ENCODE measurements at places on chromosomes 3 and 15. TPM values are rescaled to one million over a fixed set of nuclear protein-coding genes. Genes with fewer than 3 reads are reported as not detected.

DNA sequence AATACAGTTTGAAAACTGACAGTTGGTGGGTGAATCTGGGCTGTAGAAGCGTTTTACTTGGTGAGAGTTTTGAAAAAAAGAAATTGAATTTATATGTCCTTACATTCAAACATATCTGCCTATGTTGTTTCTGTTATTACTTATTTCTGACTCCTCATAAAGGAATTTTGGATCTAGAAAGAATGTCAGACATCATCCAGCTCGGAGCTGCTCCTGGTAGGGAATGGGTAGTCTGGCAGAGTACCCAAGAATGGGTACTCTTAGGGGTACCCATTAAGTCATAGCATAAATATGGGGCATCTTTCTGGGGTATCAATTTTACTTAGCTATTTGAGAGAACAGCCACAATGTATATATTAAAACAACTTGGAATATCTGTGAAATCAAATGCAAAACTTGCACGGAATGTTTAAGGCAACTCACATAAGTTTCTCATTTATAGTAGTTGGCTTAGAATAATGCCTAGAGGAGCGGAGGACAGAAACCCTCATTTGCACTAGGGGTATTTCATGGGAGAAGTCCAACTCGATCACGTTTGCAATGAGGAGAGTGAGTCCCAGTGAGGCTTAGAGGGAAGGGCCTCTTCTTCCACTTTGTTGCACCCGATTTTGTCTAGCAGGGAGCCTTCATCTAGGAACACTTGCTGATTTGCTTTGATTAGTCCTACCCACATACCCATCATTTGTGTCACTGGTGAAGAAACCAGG, 2.4 kb upstream of the LARP6 start:
- no peak for DNase-seq

GRCh38 chr3:129130291-129130813, 8.7 kb upstream of the RAB43 start:
- DNase-seq, result no peak

DNA sequence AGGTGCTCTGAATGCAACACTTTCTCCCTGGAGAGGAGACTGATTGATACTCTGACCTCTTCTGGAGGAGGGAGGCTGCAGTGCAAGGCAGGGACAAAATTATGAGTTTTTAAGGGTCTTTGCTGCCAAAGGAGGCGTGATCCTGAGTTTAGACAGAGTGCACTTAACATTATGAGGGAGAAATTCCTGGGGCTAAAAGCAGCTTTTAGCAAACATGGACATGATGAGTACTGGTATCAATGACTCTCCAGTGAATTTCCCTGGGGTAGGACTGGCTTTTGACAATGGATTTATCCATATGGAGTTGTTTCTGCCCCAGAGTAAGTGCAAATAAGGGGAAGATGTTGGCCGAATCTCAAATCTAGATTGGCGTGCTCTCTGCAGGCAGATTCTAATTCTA, 133.1 kb downstream of the THSD4 start:
- DNase-seq, result no peak

- DNase-seq, result no peak
These were observed 67.8 kb downstream of the RAB11A start for GRCh38 chr15:65937054-65937453.

DNA sequence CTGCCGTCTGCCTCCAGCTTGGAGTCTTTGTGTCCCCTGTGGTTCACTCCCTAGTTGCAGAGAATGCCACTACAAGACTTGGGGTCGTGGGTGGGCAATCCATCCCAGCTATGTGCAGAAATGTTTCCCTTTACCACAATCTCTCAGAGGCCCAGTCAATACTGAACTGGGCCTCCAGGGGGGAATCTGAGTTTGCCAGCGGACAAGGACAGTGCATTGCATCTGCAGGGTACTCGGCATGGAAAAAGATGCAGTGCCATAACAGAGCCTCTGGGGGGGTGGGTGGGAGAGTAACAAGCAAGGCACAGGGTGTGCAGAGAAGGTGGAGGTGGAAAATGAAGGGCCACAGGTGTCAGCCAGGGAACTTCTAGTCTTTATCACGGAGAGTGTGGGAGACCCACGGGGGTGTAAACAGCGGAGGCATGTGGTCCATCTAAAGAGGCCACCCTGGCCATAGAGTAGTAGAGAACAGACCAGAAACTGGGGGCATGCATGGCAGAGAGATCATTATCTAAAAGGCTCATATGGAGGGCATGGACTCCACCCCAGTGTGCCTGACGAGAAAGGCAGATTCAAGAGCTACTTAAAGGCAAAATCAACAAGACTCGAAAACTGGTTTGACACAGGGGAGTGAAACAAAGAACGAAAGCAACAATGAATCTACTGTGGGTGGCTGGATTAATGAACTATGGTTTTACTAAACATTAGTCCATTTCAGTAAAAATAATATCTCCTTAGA, 182.4 kb downstream of the ANXA2 start:
- no peak for DNase-seq

DNA sequence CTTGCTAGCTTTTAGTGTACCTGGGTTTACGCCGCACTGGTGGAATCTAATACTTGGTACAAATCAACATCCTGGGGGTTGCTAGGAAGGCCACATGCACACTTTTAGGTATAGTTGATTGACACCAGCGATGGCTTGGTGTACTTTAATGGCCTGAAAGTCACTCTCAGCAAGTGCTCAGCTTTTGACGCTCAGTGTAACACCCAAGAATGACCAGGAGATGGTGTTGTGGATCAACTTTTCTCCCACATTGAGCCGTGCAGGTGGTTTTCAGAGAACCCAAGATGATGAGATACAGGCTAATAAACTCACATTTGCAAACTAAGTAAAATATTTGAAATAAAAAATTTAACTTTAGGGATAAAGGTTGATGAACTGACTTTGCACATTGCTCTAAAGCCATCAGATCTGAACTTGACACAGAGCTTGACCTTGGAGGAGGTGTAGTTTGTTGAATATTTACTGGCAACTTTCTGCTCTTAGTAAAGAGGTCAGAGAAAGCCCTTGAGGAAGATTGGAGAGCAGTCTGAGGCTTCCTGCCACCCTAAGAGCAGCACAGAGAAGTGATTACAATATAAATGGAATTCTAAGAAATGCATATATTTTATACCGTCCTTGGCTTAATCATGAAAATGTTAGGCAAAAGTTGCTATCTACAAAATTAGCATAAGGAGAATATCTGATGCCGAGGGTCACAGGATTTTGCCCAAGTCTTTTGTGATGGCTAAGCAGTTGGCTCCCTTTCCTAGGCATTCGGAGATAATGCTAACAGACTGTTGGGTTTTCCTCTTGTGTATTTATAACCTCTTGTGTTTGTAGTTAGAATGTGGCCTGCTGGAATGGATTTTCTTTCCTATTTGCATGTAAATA, 143.4 kb upstream of the RASGRP1 start:
- peak; percentile 29 for DNase-seq

- no peak for DNase-seq
These were observed 2.1 kb upstream of the ANXA2 start for GRCh38 chr15:60399931-60400330.

DNA sequence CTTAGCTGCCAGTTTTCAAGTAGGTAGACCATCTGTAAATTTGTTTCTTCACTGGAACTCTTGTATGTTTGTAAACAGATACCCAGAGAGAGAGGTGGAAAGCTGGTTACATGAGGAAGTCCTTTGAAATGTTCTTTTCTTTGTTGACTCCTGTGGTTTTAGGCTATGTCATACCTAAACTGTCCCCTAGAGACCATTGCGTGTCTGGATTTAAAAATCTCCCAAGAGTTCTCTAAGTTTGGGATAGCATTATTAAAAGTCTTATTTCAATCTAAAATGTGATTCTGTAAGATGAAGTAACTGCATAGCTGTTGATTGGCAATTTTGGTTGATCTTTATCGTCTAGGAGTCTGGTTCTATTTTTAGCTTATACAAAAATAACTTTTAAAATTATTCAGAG, 127.2 kb downstream of the GHSR start:
- DNase-seq, result no peak

DNA sequence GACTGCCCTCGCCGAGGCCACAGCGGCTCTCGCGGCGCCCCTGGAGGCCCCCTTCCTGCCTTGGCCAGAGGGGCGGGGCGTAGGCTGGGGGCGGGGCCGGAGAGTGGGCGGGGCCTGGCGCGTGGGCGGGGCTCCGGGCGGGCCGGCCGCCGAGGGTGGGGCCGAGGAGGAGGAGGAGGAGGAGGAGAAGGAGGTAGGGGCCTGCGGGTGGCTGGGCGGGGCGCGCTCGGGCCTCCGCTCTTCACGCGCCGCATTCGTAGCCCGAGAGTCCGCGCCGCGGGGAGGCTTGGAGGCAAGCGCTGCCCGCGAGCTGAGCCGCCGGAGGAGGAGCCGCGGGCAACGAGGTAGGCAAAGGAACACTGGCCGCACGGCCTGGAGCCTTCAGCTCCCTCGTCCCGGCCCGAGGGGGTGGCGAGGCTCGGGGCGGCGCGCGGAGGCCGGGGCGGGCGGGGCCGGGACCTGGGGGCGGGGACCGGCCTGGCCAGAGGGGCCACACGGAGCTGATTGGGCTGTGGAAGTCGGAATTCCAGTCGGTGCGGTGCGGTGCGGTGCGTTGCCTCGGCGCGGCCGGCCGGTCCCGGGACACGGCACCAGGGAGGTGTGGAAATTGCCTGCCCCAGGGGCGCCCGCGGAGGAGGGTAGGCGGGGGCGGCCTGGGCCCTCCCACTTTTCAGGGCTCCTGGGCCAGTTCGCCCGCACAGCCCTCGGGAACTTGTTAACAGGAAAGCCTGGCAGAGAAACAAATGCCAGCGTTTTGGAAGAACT, at the start of gene PPP2R3A:
Gene PPP2R3A, plus strand, starts transcription at position 223 of the 765 bp plus-strand sequence. CDS start 35,771 bp downstream, outside the sequence.
- peak; percentile 92 for DNase-seq

DNA sequence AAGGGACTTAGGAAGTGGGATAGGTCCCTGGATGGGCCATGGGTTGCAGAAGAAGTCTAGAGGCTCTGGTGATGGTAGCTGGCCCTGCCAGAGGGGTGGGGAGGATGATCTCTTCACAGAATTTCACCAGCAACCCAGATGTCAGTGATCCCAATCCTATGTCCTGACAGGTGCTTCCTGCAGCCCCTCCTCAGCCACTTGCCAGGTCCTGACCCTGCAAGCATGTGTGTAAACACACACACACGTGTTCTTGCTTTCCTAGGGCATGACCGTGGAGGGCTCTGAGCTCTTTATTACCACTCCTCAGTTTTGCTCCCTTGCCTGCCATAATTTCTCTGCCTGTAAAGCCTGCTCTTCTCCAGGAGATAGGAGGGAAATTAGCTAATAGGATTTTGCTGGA, 12.5 kb downstream of the TEX264 start:
- DNase-seq, result no peak

DNA sequence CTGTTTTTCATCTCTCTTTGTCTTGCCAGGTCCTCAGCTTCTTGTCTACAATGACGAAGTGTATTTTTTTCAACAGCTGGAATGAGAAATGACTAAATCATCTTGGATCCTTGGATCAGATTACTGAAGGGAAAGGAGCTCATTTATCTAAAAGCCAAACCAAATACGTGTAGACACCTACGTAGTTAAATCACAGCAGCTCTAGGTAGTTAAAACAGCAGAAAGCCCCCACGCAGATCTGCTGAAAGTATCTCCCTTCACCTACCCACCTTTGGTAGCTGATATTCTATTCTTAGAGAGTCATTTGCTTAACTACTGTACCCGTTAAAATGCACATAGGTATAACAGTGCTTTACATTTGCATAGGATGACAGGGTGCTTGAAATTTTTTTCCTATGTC, 105.5 kb upstream of the WNT5A start:
- DNase-seq, result no peak

- no peak for DNase-seq
These were observed 966 bp upstream of the C3orf80 start for GRCh38 chr3:160224256-160224655.

GRCh38 chr3:127037418-127037841, 54.5 kb downstream of the PLXNA1 start:
- no peak for DNase-seq

DNA sequence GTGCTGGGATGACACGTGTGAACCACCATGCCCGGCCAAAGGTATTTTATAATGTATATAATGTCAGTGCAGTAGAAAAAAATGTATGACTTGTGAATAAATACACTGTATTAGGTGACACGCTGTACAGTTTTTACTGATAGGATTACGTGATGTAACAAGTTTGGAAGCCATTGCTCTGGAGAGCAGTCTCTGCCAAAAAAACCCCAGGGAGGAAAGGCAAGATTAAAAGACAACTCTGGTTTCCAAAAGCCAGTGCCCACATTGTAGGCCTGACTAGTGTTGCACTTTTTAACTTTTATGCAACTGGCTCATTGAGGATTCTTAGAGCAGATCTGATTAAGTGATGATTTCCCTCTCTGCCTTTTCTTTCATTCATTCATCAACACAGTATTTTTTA, 62.0 kb upstream of the SLC2A2 start:
- no peak for DNase-seq

DNA sequence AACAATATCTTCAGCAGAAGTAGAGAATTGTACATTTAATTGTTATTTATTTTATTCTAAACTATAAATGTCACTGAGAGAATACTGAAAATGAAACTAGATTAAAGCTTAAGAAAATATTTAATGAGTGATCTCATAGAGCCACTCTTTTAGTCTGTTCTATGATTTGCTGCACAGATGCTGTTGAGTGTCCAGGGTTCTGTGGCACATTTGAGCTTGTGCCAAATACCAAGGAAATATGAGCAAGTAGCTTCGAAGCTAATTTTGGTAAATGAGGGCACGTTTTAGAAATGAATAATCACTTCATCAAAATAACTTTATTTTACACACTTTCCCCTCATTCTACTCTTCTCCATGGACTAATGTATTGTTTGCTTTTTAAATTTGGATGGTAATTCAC, 53.6 kb upstream of the THRB start:
- no peak for DNase-seq

DNA sequence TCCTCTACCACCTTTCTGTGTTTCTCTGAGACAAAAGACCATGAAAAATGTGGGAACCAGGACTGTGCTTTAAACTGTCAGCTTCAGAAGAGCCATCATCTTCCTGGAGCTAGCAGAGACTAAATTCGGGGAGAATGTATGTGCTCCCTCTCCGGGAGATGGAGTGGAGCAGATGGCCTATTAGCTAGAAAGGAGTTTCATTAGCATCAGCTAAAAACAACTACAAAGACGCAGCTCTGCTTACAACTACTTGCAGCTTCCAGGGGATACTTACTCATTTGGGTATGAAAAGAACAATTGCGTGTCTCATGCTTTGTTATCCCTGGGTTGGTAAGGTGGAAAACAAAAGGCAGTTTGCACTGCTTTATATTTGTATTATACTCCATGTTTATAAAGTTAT, 159.6 kb downstream of the MFSD1 start:
- DNase-seq, result no peak

- no peak for DNase-seq
These were observed 226.0 kb downstream of the TCF12 start for GRCh38 chr15:57144448-57144847.

CDHR4 gene
- total RNA-seq, result 0.41 TPM

A4GNT gene
- total RNA-seq, result not detected

CCR9 gene
- not detected for total RNA-seq

EOMES gene
- total RNA-seq, result not detected

LIPC gene
- total RNA-seq, result not detected

ADAMTS17 gene
- total RNA-seq, result not detected

FANCD2OS gene
- total RNA-seq, result not detected

TXNRD3 gene
- total RNA-seq, result 19.7 TPM

Data from uterus (tissue), 4 donors.